GM23338 (cell line): ENCODE measurements at places on chromosomes 1 and 21. TPM values are rescaled to one million over a fixed set of nuclear protein-coding genes. Genes with fewer than 3 reads are reported as not detected.

GRCh38 chr21:40547906-40548513 is 298.9 kb downstream of the DSCAM start:
- no peak overlapping the region for H3K27ac ChIP-seq
- H3K27me3 ChIP-seq = no peaks in the 10 kb centered on the region
- H3K36me3 ChIP-seq = 0 out of 2 replicates have a peak, but pooled peaks cover 4% of the 10 kb centered on the region

- H3K4me1 ChIP-seq = peaks cover 40% of the 10 kb centered on the region
- no peaks in the 10 kb centered on the region for H3K36me3 ChIP-seq
- H3K27me3 ChIP-seq = no peaks in the 10 kb centered on the region
- H3K27ac ChIP-seq = peak overlapping the region; percentile 34
- peak overlapping the region; percentile 13 for H3K4me3 ChIP-seq
These were observed 19.2 kb downstream of the NRDC start for GRCh38 chr1:51859333-51859732.

DNA sequence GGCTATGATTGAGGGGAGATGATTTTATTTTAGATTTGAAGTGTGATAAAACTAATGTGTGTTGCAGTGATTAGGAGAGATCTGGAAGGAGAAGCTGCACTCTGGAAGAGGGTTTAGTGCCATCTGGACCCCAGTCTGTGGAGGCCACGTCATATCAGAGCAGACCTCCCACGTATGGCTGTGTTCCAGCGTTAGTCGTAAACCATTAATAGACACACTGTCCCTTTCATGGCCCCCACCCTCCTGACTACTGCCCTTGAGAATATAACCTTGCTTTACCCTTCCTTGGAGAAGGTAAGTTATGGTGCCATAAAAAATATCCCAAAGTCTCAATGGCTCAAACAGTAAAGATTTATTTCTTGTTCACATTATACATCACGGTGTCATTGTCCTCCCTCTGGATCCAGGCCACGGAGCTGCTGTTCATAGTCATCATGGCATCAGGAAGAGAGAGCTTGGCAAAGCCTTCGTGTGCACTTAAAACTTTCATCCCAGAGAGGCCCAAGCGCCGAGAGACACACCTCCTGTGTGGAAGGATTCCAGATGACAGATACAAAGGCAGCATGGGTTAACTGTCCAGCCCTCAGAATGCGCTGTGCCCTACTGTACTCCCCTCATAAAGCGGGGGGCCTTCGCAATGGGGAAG is 33.2 kb downstream of the RHOU start:
- no peak overlapping the region for H3K4me3 ChIP-seq
- no peaks in the 10 kb centered on the region for H3K36me3 ChIP-seq
- no peaks in the 10 kb centered on the region for H3K27me3 ChIP-seq
- DNase-seq = no peak
- H3K27ac ChIP-seq = no peak overlapping the region

DNA sequence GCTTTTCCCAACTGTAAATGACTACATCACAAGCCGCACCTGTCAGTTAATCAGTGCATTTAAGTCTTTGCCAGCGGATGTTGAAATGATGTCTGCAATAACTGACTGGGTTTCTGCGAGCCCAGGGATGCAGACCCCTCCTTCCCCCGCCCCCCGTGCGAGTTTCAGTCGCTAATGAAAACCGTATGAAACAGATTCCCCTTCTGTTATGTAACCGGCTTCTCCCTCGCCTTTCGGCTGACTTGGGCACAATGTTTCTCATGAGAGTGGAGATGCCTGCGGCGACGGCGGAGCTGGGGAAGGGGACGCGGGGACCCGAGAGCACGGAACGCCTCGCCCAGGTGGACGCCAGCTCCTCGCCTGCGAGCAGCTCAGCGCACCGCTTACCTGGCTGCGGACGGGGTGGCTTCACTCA is 753 bp downstream of the KCNJ6 start:
- H3K27me3 ChIP-seq = peaks cover 17% of the 10 kb centered on the region
- no peak overlapping the region for H3K27ac ChIP-seq
- DNase-seq = peak; percentile 37
- no peaks in the 10 kb centered on the region for H3K36me3 ChIP-seq
- peaks cover 19% of the 10 kb centered on the region for H3K4me1 ChIP-seq

DNA sequence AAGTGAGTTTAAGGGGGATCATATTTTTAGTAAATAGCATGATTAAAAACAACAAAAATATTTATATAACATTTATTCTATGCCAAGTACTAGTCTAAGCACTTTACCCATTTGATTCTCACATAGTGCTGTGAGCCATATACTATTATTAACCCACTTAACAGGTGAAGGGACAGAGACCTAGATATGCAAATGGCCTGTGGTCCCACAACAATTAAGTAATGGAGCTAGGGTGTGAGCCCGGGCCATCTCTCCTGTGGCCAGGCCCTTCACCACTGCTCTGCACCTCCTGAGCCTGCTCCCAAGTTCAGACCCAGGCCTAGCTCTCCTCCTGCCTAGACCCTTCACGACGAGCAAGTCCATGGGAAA is 537 bp downstream of the ASCL5 start:
- H3K27me3 ChIP-seq = no peaks in the 10 kb centered on the region
- peaks cover 8% of the 10 kb centered on the region; the same call in 1 of the 2 replicates for H3K4me1 ChIP-seq
- no peaks in the 10 kb centered on the region for H3K36me3 ChIP-seq
- H3K27ac ChIP-seq = no peak overlapping the region
- peak; percentile 8 for DNase-seq
- peak overlapping the region; percentile 28; the same call in 1 of the 2 replicates for H3K4me3 ChIP-seq

DNA sequence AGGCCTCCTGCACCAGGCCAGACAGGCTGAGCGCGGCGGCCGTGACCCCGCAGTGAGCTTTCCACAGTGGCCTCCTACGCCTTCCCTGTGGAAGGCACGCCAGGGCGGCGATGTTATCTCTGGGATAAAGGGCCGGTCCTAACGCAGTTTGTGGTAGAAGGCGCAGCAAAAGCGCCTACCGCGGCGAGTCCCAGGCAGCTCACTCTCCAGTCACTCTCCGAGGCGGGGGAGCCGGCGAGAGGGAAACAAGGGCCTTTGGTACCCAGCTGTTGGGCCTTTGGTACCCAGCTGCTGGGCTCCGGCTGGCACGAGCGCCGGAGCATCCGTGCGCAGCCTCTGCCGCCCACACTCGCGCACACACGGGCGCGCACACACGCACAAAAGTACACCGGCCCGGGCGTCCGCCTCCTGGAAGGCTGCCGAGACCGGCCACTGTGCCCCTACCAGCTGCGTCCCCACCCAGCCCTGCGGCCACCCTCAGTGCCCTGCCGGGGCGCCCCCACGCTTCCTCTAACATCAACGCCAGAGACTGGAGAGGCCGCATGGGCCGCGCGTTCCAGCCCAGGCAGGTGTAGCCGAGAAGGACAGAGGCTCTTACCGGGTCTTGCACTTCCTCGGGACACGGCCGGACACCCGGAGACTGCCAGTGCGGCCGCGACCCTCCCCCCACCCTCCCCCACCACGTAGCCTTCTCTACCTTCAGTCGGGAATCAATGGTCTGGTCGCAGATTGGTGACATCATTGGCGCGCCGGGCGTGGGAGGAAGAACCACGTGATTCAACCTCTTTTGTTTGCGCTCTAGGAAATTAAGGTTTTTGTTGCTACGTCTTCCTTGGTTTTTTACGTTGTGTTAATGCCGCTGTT is 19.5 kb upstream of the ADAR start:
- no peaks in the 10 kb centered on the region for H3K27me3 ChIP-seq
- H3K27ac ChIP-seq = peak overlapping the region; percentile 81
- peak overlapping the region; percentile 96 for H3K4me3 ChIP-seq
- peaks cover 8% of the 10 kb centered on the region; the same call in 1 of the 2 replicates for H3K4me1 ChIP-seq
- no peaks in the 10 kb centered on the region for H3K36me3 ChIP-seq

- peaks cover 45% of the 10 kb centered on the region for H3K4me1 ChIP-seq
- no peak overlapping the region for H3K27ac ChIP-seq
- H3K4me3 ChIP-seq = no peak overlapping the region
- no peak for DNase-seq
These were observed 18.0 kb downstream of the OPTC start for GRCh38 chr1:203511930-203512329.

GRCh38 chr1:184813528-184814089 is 59.0 kb upstream of the EDEM3 start:
- DNase-seq = peak; percentile 63
- no peaks in the 10 kb centered on the region for H3K4me1 ChIP-seq
- peaks cover 22% of the 10 kb centered on the region for H3K36me3 ChIP-seq

DNA sequence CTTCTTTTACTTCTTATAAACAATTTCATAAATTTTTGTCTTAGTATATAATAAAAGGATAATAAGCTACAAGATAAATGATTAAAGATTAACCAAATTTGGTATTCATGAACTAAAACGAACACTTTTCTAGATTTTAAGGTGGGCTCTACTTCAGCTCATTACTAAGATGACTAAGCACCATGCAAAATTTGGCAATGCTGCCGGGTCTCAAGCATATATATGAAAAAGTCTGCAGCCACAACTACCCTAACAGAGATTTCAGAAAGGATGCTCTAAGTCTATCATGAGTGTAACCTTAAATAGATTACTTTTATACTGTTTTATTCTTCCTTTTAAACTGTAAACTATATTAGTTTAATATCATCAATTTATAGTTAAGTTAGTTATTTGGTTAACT is 47.8 kb downstream of the BRWD1 start:
- H3K36me3 ChIP-seq = peaks cover 51% of the 10 kb centered on the region
- H3K27ac ChIP-seq = no peak overlapping the region
- no peak for DNase-seq
- no peaks in the 10 kb centered on the region for H3K27me3 ChIP-seq
- no peaks in the 10 kb centered on the region for H3K4me1 ChIP-seq

GRCh38 chr21:32311621-32312020 is 13.0 kb downstream of the MRAP start:
- no peaks in the 10 kb centered on the region for H3K4me1 ChIP-seq
- H3K27me3 ChIP-seq = no peaks in the 10 kb centered on the region
- H3K4me3 ChIP-seq = no peak overlapping the region
- peaks cover 22% of the 10 kb centered on the region for H3K36me3 ChIP-seq
- DNase-seq = no peak
- H3K27ac ChIP-seq = no peak overlapping the region

DNA sequence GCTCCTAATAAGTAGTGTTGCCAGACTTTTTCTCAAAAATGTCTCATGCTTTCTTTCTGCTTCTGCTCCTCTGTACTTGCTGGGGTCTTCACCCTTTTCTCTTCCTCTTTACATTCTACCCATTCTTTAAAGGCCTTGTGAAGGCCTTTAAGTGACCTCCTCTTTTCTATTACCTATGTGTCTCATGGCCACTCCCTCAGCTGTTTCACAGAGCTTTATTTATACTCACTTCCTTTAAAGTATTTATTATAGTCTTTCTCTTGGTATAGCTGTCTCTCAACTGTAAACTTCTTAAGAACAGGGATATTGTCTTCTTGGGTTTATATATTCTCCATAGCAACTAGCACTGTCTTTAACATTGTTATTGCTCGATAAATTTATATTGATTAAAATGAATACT is 792 bp downstream of the GOLPH3L start:
- peak overlapping the region; percentile 54 for H3K4me3 ChIP-seq
- peaks cover 22% of the 10 kb centered on the region; the same call in 1 of the 2 replicates for H3K36me3 ChIP-seq

DNA sequence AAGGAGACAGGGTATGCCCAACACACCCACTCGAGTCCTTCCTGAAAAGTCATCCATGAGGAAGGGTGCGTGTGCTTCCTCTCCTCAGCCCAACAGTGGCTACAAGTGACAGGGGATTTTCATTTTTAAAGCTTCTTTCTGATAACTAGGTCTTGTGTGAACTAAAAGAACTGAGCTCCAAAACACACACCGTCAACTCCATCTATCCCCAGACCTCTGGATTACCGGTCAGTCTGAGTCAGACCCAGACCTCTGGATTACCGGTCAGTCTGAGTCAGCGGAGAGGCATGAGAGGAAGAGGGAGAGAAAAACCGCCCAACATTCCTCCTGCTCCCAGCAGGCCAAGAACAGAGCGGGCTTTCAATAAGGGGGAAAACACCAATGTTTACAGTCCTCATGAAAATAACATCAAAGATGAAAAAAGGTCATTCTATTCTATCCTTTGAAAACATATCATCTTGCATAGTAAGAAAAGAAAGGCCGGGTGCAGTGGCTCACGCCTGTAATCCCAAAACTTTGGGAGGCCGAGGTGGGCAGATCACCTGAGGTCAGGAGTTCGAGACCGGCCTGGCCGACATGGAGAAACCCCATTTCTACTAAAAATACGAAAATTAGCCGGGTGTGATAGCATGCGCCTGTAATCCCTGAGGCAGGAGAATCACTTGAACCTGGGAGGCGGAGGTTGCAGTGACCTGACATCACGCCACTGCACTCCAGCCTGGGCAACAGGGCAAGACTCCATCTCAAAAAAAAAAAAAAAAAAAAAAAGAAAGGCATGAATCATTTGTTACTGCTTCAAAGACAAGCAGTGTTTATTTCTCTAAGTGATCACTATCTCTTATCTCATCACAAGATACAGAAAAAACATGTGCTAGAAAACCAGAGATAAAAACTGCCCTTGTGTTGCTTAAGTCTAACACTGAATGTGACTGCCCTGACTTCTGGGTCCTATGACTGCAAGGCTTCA is 3.4 kb downstream of the PTTG1IP start:
- H3K4me1 ChIP-seq = peaks cover 34% of the 10 kb centered on the region
- H3K27ac ChIP-seq = no peak overlapping the region
- no peak overlapping the region for H3K4me3 ChIP-seq
- no peak for DNase-seq

- H3K4me3 ChIP-seq = no peak overlapping the region
- no peaks in the 10 kb centered on the region for H3K36me3 ChIP-seq
- H3K27me3 ChIP-seq = no peaks in the 10 kb centered on the region
- H3K27ac ChIP-seq = no peak overlapping the region
These were observed 12.2 kb downstream of the ATP1A4 start for GRCh38 chr1:160163615-160164014.

- no peaks in the 10 kb centered on the region for H3K36me3 ChIP-seq
- no peaks in the 10 kb centered on the region for H3K27me3 ChIP-seq
- H3K4me3 ChIP-seq = no peak overlapping the region
These were observed 190.1 kb downstream of the HIVEP3 start for GRCh38 chr1:41728403-41729202.

The CD244 gene
- total RNA-seq = not detected in 2 replicates

The SH2D1B gene
- total RNA-seq = not detected in 2 replicates

The FAM110D gene
- total RNA-seq = 0.08 and 0.24 TPM in 2 replicates

The SHE gene
- total RNA-seq = 0.43 and 0.69 TPM in 2 replicates

The NBPF10 gene
- total RNA-seq = 0.31 and 0.38 TPM in 2 replicates

The PRAMEF14 gene
- total RNA-seq = not detected in 2 replicates

The SPRR3 gene
- total RNA-seq = not detected in 2 replicates

The ROR1 gene
- total RNA-seq = 94.3 and 96.0 TPM in 2 replicates

The NBPF20 gene
- 0.83 and 1.6 TPM in 2 replicates for total RNA-seq
